Activated CD4-positive, alpha-beta memory T cell treated with anti-CD3 and anti-CD28 coated beads for 36 hours (primary cell): ENCODE measurements at places on chromosomes 1 and 21.
A peak's percentile ranks its signal among the peaks of the same experiment; 100 is the strongest.

DNA sequence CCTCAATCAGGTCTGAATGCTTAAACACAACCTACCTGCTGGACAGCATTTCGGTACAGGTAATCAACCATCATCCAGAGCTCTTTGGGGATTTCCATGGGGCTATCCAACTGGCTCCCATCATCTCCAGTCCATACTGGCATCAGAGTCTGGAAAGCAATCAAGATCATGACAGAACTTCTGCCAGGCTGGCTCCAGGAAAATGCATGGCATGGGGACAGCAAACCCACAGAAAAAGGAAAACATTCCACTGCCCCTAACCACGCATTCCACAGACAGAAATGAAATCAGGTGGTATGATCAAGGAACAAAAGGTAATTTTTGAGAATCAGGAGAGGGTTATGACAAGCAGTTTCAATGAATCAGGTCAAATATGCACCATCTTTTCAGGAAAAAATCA, 9.1 kb upstream of the MTF1 start:
- no peak for DNase-seq

DNA sequence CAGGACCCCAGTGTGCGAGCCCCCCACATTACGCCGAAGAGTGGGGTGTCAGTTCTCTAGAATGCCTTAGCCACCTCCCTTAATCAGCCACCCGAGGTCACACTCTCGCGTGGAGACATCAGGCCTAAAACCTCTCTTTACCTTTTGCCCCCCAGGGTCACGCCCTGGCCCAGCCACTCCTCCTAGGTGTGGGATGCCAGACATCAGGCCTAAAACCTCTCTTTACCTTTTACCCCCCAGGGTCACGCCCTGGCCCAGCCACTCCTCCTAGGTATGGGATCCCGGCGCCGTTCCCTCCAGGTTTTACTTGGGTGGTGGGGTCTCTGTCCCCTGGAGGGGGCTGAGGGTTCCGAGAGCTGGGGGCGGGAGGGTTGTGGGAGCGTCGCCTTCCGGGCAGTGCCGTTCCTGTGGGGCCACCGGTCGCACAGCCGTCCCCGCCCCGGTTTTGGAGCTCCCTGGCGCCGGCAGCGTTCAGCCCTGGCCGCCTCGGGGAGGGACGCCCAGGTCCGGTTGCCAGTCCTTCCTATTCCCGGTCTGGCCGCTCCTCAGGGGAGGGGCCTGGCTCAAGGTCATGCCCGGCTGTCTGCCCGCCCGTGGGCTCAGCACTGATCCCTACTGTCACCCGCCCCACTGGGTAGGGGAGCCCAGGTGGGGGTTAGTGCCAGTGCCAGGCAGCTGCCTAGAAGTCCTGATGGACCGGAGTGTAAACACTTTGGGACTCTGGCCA, 882 bp downstream of the VPS13D start:
- DNase-seq = peak; percentile 27

GRCh38 chr1:236103646-236104218, 38.6 kb upstream of the GPR137B start:
- DNase-seq = peak; percentile 69

DNA sequence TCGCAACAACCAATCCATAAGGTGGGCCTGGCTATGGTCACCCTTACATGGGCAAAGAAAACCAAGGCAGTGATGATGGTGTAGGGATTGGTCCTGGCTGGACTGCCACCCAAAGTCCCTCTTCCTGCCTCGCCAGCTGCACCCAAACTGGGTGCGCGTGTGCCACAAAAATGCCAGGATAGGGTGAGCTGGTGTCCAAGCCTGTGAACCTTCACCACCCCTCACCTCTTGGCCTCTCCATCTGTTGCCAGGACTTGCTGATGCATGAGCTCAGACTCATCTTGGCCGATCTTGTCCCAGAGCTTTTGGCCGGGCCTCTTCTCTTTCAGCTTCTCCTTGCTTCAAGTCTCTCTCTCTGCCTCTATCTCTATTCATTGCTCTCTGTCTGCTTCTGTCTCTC, 41.8 kb downstream of the FOXD2 start:
- DNase-seq = no peak

DNA sequence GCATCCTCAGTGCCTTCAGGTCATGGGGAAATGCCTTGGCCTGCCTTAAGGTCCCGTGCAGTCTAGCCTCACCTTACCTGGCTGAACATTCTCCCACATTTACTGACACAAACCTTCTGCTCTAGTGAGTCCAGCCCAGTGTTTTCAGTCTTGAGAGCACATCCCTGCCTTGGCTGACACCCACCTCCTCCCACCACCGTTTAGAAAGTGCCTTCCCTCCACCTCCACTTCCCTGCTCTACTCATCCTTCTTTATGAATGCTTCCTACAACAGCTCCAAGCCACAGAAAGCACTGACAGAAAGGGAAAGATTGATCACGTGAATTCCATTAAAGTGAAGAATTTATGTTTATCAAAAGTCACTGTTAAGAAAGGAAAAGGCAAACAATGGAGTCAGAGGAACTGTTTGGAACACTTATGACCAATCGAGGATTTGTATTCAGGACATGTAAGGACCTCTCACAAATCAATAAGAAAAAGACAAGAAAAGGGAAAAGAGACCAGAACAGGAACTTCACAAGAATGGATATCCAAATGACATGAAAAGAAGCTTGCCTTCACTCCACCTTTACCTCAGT, 59.8 kb downstream of the DDR2 start:
- no peak for DNase-seq

- no peak for DNase-seq
These were observed 26.6 kb upstream of the CDC14A start for GRCh38 chr1:100325415-100326324.

GRCh38 chr1:163439471-163439870, 117.7 kb downstream of the NUF2 start:
- no peak for DNase-seq

DNA sequence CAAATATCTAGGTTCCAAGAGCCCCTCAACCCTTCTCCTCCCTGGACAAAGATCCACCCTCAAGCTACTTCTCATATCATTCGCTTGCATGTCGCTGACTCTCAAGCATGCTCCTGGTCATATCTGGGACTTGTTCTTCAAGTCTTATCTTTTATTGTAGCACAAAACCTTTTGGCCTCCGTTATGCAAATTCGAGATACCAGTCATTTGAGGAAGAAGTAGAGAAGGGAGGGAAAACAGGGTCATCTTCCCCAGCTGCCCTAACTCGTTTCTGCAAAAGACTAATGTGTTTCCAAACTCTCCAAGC, 63.8 kb upstream of the ETS2 start:
- no peak for DNase-seq

- peak; percentile 18 for DNase-seq
These were observed 3.1 kb downstream of the CHD1L start for GRCh38 chr1:147245586-147246021.

DNA sequence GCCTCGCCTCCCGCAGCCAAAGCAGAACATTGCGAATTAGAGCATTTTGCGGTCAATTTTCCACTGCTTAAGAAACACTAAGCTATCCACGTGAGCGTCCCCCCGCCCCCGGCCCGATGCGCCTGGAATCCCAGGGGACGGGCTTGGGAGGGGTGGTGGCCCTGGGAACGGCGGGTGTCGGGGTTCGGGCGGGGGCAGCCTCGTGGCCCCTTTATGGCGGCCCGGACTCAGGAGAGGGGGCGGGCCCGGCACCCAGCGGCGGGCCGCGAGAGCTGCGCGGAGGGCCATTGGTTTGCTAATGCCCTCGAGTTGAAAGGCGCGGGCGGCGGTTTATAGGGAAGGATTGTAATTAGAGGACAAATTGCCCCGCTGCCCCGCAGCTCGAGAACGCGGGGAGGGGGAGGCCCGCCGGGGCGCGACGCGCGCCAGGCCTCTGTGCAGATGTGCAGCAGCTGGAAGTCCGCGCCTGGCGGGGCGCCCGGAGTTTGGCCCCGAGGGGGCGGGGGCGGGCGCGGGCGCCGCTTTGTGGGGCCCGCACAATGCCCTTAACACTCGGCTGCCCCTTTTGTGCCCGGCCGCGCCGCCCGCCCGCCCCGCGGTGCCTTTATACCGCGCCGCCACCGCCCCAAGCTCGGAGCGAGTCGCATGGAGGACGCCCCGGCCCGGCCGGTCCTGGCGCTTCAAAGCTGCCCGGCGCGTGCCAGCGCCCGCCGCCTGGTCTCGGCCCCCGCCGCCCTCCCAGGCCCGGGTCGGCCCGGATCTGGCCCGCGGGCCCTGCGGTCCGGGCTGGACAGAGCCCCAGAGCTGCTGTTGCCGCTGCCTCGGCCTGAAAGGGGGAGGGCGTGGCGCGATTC, 1.9 kb upstream of the HES3 start:
- DNase-seq = no peak

DNA sequence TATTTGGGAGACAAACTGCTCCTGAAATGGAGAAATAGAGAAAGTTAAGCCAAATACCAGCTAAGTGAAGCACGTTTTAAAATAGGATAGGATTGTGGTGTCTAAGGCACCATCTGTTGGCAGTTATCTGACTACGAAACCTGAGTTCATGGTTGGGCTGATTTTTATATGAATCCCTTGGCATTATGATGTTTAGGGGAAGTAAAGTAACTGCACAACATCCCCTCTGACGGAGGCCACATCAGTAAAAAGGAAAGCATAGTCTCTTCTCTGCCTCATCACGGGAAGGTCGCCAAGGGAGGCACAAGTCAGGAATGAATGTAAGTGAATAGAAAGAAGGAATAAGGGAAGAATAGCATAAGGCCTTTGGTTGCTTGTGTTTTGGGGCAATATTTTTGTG, 128.0 kb downstream of the PRRX1 start:
- DNase-seq = no peak

GRCh38 chr1:208207388-208208131, 36.6 kb downstream of the PLXNA2 start:
- DNase-seq = no peak

GRCh38 chr1:60924165-60924564, 158.2 kb upstream of the NFIA start:
- DNase-seq = no peak

DNA sequence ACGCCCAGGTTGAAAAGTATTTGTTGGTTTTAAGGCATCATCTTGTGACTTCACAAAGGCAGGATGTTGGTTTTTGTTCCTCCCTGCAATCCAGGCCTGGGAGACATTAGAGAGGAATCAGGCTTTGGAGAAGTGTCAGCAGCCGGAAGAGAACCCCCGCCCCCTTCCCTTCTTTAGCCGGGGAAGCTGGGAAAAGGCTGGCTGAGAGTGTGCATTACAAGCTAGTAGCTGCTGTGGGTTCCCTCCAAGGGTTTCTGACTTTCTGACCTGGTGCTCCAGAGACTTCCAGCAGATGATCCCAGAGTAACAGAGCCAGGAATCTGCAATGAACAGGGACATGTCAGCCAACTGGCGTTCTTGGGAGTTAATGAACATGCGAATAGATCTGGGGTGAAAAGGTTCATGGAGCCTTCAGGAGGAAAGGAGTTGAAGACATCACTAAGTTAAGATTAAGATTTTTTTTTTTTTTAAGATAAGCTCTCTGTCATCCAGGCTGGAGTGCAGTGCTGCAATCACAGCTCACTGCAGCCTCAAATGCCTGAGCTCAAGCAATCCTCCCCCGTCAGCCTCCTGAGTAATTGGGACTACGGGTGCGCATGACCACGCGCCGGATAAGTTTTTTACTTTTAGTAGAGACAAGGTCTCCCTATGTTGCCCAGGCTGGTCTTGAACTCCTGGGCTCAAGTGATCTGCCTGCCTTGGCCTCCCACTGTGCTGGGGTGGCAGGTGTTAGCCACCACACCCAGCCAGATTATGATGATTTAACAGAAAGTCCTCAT, 7.5 kb downstream of the DISP3 start:
- no peak for DNase-seq

DNA sequence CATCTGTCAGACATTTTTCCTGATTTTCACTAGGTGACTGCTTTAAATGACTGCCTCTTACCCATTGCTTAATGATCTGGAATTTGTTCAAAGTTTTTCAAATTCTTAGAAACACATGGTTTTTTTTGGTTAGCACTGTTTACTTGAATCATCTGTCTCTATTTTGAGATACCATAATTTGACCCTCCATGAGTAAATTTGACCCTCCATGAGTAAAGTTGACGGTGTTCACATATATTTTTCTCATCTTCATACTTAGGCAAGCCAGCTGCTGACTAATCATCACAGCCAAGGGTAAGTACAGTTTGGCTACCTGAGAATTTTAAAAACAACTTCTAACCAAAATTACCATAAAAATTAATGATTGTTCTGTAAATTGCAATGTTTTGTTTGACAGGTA, 586.5 kb downstream of the PTBP2 start:
- no peak for DNase-seq

- no peak for DNase-seq
These were observed 219.2 kb downstream of the RERE start for GRCh38 chr1:8598060-8598724.

DNA sequence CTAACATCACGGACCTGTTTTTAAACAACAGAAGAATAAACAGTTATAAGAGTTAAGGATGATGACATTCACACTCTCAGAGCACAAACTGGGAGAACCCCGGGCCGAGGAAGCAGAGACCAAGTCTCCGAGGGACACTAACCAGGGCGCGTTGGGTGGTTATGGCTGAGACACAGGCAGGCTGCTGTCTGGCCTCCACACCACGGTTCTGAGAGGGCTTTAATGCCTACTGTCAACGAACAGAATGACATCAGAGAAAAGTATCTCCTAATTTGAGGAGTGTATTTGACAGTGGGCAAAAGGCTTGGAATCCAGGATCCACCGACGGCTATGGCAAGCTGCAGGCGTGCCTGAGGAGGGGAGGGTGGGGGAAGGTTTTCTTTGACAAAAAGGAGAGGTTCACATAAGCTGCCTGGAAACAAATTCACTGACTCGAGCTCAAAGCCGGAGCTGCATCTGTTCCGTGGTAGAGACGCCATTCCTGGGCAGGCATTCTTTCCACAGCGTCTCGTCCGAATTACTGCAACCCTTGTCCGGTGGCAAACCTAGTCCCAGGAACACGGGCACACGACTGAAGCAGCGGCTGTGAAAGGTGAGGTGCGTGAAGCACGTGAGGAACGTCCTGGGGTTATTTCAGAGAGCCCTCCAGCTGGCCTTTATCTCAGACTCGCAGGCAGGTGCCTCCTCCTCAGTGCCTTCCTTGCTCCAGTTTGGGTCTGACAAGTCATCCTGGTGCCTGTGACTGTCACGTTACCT, 9.4 kb downstream of the POFUT2 start:
- DNase-seq = peak; percentile 2

DNA sequence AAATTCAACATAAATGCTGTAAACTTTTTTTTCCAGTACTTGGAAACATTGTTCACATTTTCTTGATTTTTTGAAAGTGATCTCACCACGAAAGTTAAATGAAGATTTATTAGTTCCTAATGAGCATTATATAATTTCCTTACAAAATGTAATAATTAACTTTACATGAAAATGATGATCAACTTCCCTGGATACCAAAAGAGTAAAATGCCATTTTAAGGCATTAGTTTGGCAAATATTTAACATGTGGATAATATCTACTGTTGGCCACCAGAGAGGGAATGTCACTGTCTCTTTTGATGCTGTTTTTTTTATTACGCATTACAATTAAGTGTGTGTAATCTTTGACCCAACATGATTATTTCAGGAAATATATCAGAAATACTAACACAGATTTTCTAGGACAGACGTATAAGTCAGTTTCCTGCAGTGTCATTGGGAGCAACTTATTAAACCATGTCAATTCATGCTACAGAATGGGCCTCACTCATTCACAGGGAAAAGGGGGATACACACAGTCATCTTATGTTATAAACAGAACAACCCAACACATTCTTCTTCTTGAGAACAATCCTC, 903.9 kb upstream of the ADGRL2 start:
- DNase-seq = no peak

- no peak for DNase-seq
These were observed 10.4 kb upstream of the GJA9 start for GRCh38 chr1:38891753-38892152.
